ENCODE measurements at places on chromosomes 4 and X. TPM values are rescaled to one million over a fixed set of nuclear protein-coding genes. Genes with fewer than 3 reads are reported as not detected.

GRCh38 chr4:11732155-11732554 lies 303.5 kb upstream of the HS3ST1 start:
- H3K4me3 ChIP-seq = no peak overlapping the region
- peaks cover 27% of the 10 kb centered on the region for H3K4me1 ChIP-seq
- H3K36me3 ChIP-seq = no peaks in the 10 kb centered on the region
- no peaks in the 10 kb centered on the region for H3K27me3 ChIP-seq

DNA sequence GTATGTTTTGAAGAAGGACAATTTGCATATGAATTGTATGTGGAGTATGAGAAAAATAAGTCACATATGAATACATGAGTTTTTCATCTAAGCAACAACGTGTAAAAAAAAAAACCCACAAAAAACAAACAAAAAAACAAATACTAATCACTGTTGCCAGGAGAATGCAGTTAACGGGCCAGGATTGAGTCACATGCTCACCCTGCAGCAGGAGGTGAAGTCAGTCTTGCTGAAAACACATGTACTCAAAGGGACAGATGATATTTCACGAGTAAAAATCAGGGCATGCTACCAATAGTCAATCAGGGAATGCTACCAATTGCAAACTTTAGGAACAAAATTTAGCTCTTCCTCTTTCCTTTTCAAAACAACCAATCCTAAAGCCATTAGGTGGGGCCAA lies 10.4 kb upstream of the DCLK2 start:
- H3K4me3 ChIP-seq = no peak overlapping the region
- peaks cover 13% of the 10 kb centered on the region for H3K4me1 ChIP-seq
- no peaks in the 10 kb centered on the region for H3K36me3 ChIP-seq
- H3K27me3 ChIP-seq = no peaks in the 10 kb centered on the region

- DNase-seq = no peak
- no peak overlapping the region for H3K4me3 ChIP-seq
- H3K36me3 ChIP-seq = no peaks in the 10 kb centered on the region
Measured at GRCh38 chr4:87101543-87102199, 118.7 kb downstream of the KLHL8 start.

DNA sequence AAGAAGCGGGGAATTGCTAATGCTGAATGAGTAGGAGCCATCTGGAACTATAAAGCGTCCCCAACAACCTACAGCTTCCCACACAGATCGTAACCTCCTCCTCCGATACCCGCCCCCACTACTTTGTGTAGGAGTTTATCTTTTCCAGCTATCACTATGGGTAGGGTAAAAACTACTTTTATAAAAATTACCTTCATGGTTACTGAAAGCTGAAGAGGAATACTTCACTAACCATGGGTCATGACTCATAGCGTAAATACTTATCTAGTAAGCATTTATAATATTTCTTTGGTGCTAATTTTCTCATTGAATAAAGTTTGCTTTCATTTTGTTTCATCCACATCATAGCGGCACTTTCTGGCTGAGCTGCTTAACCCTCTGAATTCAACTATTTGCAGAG lies 79.4 kb upstream of the TNIP3 start:
- no peaks in the 10 kb centered on the region for H3K36me3 ChIP-seq
- no peak overlapping the region for H3K4me3 ChIP-seq
- no peaks in the 10 kb centered on the region for H3K27me3 ChIP-seq
- no peak overlapping the region for H3K27ac ChIP-seq
- no peak for DNase-seq

- no peak for DNase-seq
- H3K27me3 ChIP-seq = no peaks in the 10 kb centered on the region
- H3K36me3 ChIP-seq = no peaks in the 10 kb centered on the region
- H3K27ac ChIP-seq = no peak overlapping the region
Measured at GRCh38 chrX:123738378-123738940, 5.6 kb upstream of the THOC2 start.

- H3K27me3 ChIP-seq = no peaks in the 10 kb centered on the region
- no peak overlapping the region for H3K27ac ChIP-seq
- no peak for DNase-seq
- no peaks in the 10 kb centered on the region for H3K36me3 ChIP-seq
- no peak overlapping the region for H3K4me3 ChIP-seq
- peaks cover 5% of the 10 kb centered on the region for H3K4me1 ChIP-seq
Measured at GRCh38 chrX:153474718-153475117, 4.3 kb upstream of the HAUS7 start.

Gene STATH
- total RNA-seq = not detected

DNA sequence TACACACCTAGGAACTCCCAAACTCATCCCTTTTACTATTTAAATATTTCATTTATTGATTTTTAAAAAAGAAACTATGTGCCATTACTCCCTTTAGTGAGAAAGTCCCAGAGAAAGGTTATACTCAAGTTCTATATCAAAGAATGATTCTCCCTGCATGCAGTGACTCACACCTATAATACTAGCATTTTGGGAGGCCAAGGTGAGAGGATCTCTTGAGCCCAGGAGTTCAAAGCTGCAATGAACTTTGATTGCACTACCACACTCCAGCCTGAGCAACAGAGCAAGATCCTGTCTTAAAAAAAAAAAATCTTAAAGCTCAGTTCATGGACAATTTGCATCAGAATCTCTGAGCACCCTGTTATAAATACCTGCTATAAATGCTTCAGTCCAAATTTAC lies 9.2 kb upstream of the RBPJ start:
- H3K4me1 ChIP-seq = no peaks in the 10 kb centered on the region
- no peaks in the 10 kb centered on the region for H3K27me3 ChIP-seq
- H3K27ac ChIP-seq = no peak overlapping the region
- H3K36me3 ChIP-seq = no peaks in the 10 kb centered on the region

- no peak overlapping the region for H3K4me3 ChIP-seq
- H3K36me3 ChIP-seq = no peaks in the 10 kb centered on the region
- H3K27ac ChIP-seq = no peak overlapping the region
- H3K4me1 ChIP-seq = no peaks in the 10 kb centered on the region
- H3K27me3 ChIP-seq = no peaks in the 10 kb centered on the region
Measured at GRCh38 chrX:11103006-11103405, 8.1 kb upstream of the HCCS start.

- no peaks in the 10 kb centered on the region for H3K27me3 ChIP-seq
- no peak overlapping the region for H3K4me3 ChIP-seq
- H3K4me1 ChIP-seq = no peaks in the 10 kb centered on the region
- no peaks in the 10 kb centered on the region for H3K36me3 ChIP-seq
Measured at GRCh38 chr4:158255727-158256324, 45.5 kb downstream of the TMEM144 start.

Gene PAK3
- total RNA-seq = not detected

- no peak overlapping the region for H3K27ac ChIP-seq
- DNase-seq = no peak
- H3K4me1 ChIP-seq = peaks cover 10% of the 10 kb centered on the region
- no peaks in the 10 kb centered on the region for H3K27me3 ChIP-seq
- H3K4me3 ChIP-seq = no peak overlapping the region
Measured at GRCh38 chrX:68183612-68184214, 249.6 kb downstream of the OPHN1 start.
